ENCODE measurements at places on chromosomes 16 and 17.

GRCh38 chr17:63431939-63432804 lies 13.9 kb downstream of the CYB561 start:
- no peak for DNase-seq

GRCh38 chr16:63337264-63337663 lies 1301.0 kb upstream of the CDH8 start:
- DNase-seq = no peak

GRCh38 chr17:41382394-41382793 lies 288 bp upstream of the KRT34 start:
- DNase-seq = no peak

- no peak for DNase-seq
Observed at GRCh38 chr16:88655733-88656281, 5.0 kb upstream of the CYBA start.

DNA sequence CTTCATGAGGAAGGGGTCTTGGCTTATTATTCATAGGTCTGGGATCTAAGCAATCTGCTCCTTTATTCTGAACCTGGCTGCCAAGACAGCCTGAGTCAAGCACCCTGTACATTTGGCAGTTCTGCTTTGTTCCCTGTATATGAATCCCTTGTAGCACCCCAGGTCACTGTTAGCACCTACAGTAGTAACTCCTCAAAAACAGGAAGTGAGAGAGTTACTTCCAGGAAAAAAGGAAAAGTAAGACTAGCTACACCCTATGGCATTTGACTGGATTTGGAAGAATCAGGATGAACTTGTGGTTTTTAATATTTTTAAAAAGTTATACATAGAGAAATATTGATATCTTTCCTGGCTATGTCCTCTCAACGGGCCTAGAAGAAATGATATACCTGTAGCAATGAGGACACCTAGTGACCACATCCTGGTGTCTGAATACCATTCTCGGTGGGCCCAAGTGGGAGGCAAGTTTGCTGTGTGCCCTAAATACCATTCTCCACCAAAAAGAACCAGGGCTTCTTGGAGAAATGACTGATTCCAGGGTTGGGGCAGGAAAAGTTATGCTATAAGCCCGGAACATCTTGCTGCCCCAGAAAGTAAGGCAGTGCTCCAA lies 9.9 kb downstream of the ANKRD40 start:
- DNase-seq = no peak

DNA sequence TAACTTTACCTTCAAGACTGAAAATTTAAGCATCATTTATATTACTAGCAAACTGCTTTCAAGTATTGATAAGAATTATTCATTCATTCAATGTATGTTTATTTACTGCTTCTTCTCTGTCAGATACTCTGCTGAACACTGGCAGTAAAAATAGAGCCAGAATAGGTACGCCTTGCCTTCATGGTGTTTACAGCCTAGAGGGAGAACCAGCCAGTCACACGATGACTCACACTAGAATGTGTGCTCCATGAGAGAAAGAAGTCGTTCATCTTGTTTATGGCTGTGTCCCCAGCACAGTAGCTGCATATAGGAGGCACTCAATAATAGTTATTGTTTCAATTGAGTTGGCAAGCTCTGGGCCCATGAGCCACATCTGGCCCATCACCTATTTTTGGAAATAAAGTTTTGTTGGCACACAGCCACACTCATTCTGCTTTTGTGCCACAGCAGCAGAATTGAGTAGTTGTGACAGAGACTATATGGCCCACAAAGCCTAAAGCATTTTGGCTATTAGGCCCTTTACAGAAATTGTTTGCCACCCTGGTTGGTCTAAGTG lies 84.2 kb downstream of the TMC6 start:
- no peak for DNase-seq

DNA sequence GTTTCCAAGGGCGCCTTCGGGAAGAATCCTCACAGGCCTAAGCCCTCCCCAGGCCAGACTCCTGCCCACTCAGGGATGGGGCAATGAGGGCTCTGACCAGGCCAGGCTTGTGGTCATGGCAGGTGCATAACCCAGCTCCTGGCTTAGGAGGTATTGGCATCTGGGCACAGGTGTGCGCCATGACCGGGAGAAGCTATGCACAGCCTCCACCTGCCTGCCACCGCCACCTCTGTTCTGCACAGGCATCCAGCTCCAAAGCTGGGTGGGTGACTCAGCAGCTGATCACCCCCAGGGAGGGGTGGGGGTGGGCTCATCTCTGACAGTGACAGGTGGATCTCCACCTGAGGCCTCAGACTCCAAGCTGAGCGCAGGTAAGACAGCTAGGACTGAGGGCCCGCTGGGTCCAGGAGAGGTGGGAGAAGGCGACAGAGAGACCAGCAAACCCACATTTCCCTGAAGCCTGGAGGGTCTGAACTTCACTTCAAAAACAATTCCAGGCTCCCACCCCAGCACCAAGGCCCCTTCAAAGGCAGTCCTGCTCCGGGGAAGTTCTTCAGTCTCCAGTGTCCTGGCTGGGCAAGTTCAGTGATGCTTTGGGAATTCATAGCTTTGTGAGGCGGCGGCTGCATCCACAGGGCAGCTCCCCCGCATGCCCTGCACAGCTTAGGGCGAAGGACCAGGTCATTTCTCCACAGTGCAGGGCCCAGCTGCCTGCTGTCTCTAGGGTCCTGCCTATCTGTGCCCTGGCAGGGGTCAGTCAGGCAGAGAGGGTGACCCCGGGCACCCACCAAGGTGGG lies 121.6 kb upstream of the SMURF2 start:
- DNase-seq = no peak

- no peak for DNase-seq
Observed at GRCh38 chr17:66459811-66460270, 157.4 kb downstream of the PRKCA start.

DNA sequence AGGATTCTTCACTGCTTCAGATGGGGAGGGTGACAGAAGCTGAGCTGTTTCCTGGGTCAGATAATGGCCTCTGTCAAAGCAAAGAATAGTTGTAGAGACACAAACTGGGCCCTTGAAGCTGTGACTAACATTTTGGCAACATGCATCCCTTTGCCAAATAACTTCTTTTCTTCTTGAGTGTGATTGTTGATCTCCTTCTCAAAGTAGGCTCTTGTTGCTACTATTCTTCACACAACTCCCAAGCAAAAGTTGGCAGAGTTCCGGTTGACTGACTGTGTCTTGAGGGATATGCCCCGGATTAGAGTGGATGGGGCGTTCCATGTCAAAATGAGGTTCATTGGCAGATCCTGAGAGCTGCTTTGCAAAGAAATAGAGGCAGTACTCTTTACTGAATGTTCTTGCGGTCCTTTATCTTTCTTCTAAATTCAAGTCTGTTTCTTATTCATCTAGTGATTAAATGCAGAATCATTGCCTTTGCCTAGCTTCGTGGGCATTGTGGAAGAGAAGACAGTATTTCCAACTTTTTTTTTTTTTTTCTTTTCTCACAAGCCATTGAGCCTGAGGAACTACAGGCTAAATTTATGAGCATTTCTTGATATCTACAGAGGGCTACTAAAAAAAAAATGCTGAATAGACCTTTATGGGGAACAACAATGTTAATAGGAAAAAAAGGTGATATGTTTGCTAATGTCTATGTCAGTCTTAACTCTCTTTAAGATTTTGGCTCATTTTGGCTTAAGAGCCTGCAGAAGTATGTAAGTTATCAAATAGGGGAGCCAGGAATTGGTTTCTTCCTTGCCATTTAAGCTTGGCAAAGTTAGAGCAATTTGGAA lies 5.8 kb downstream of the WIPF2 start:
- DNase-seq = no peak

- DNase-seq = no peak
Observed at GRCh38 chr16:57134982-57135381, 42.6 kb downstream of the CPNE2 start.
